ENCODE measurements at places on chromosomes 12 and 14.

GRCh38 chr14:63901434-63902085 is 48.8 kb downstream of the SYNE2 start:
- no peak for DNase-seq

DNA sequence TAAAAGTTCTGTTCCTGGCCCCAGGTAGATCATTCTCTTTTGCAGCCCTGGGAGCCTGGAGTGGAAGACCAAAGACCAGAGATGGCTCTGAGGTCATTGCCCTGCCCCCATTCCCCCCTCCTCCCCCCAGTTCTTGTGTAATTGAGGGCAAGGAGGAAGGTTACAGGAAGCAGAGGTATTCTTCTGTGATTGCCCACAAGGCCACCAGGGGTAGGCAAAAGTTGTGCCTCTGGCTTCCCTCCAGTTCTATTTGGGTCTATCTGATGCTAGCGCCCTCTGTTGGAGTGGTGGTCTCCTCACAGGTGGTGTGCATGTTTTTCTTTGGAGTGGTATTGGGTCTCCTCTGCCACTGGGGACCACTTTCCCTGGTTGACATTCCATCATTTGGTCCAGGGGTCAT is 41.2 kb upstream of the CRY1 start:
- peak; percentile 49 for DNase-seq

DNA sequence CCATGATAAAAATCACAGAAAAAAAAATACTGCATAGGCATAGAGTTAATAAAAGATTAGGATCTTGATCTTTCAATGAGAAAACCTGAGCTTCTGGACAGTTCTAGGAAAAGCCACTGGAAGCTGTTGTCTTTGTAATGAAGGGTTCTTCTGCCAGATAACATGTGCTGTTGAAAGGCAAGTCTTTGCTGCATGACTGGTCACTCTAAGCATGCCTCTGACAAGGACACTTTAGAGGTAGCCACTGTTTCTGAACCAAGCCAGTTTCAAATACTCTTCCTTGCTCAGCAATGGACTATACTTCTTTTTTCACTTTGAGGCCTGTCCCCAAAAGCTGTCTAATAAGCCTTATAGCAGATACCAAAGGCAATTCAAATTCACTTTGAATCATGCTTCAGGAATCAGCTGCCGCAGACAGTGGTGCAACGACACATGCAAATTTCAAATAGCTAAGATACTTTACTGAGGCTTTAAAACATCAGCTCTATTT is 70.2 kb downstream of the BTG1 start:
- DNase-seq, result no peak

DNA sequence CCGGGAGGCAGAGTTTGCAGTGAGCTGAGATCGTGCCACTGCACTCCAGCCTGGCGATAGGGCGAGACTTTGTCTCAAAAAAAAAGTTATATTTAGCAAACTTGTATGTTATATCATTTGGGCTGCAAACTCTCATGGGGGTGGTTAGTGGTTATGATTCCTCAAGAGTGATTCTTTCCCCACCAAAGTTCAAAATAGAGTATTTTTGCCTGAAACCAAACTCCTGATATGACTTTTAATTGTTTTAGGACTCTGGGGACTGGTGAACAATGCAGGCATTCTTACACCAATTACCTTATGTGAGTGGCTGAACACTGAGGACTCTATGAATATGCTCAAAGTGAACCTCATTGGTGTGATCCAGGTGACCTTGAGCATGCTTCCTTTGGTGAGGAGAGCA is 18.6 kb downstream of the HSD17B6 start:
- no peak for DNase-seq

- DNase-seq, result no peak
Observed at GRCh38 chr12:129409281-129409680, 494.5 kb downstream of the TMEM132D start.

GRCh38 chr14:41668356-41668755 is 61.7 kb downstream of the LRFN5 start:
- DNase-seq, result no peak

- no peak for DNase-seq
Observed at GRCh38 chr14:51082349-51082748, 12.6 kb downstream of the TRIM9 start.

DNA sequence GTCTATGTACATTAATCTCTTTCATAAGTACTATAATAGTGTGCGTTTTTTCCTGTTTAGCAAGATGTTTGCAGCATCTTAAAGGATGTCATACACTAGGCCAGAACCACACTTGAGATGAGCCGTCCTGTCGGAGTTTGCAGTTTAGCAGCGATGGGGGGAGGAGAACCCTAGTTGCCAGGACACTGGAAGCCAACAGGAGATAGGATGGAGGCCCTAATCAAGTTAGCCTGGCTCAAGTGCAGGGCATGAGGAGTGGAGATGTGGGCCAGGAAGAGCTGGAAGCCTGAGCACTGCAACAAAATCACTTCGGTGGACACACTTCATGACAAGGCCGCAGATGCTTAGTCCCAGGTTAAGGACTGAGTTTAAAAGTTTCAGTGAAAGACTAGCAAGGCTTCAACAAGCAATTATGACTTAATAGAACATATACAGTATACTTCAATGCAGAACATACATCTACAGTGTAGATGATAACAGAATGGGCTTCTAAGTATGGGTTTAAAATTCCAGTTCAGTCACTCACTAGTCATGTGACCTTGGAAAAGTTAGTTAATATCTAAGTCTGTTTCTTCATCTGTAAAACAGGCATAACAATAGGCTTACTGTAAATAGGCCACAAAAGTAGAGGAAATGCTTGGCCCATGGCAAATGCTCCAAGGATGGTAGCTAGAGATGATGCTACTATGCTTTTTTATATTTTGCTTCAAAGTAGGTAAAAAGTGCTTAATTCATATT is 77.1 kb downstream of the PTPN21 start:
- no peak for DNase-seq

GRCh38 chr14:70919774-70920173 is 12.5 kb downstream of the PCNX1 start:
- no peak for DNase-seq

GRCh38 chr12:55957106-55957859 is 8.6 kb downstream of the PMEL start:
- DNase-seq, result peak; percentile 50

- no peak for DNase-seq
Observed at GRCh38 chr12:104668274-104668718, 211.5 kb downstream of the CHST11 start.

DNA sequence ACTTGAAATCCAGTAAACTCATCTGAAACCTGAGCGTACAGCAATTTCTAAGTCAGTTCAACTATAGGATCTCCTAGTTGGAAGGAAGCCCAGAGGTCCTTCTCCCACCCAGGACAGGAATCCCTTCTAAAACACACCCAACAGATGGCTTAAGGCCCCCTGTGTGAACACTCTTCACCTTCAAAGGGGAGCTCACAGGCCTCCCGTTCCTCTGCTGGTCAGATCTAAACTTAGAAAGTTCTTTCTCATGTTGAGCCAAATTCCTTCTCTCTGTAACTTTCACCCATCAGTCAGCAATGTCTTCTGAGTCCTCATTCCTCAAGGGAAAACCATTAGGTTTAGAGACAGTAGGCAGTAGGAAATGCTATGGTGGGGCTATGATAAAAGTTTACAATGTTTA is 355.2 kb downstream of the PCNX1 start:
- DNase-seq, result peak; percentile 43

DNA sequence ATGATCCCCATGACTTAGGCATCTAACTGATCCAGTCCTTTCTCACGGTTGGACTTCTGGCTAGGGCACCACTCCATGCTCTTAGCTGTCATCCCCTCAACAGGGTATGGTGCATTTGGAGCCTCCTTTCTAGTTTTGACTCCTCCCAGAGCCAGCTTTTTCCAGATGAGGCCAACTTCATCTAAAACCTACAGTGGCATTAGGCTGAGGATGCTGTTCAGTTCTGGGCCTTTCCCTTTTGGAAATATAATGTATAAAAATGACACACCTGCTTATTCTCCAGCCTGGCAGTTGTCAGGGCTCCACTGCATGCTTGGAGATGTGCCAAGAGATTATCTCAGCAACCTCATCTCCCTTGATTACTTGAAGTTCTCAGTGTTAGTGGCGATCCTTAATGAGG is 239.7 kb downstream of the EMP1 start:
- DNase-seq, result no peak

- DNase-seq, result no peak
Observed at GRCh38 chr12:75432924-75433323, 42.0 kb downstream of the GLIPR1L2 start.

GRCh38 chr12:95796982-95797289 is 6.4 kb upstream of the NTN4 start:
- peak; percentile 72 for DNase-seq

- no peak for DNase-seq
Observed at GRCh38 chr14:61691495-61691894, 3.8 kb upstream of the HIF1A start.

GRCh38 chr12:63952995-63953394 is 108.5 kb downstream of the SRGAP1 start:
- DNase-seq, result no peak

DNA sequence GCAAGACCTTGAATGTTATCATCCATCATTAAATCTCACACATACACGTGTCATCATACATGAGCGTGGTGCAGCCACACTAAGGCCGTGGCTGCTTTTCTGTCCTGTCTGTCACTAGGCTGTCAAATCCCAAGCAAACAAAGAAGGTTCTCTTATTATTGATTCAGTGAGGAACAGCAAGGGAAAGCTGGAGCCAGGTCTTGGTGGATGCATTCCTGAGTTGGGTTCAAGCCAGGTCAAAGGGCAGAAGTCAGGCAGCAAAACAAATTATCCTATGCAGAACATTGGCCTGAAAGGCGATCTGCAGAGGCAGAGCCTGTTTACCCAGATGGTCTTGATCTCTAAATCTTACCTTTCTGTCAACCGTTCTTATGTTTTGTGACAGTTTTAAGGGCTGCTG is 252.3 kb downstream of the NEDD1 start:
- no peak for DNase-seq

- no peak for DNase-seq
Observed at GRCh38 chr12:70190262-70191010, 52.8 kb upstream of the CNOT2 start.

DNA sequence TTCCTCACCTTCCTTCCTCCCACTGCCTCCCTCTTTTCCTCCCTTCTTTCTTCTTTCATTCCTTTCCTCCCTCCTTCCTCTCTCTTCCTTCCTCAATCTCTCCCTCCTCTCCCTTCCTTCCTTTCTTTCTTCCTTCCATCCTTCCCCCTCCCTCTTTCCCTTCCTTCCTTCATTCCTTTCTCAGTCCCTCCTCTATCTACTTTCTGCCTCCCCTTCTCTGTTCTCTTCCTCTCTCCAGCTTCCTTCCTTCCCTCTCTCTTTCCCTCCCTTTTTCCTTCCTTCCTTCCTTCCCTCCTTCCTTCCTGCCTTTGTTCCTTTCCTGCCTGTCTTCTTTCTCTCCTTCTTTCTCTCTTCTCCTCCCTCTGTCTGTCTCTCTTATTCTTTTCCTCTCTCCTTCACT is 16.1 kb downstream of the ASCL1 start:
- DNase-seq, result no peak

- no peak for DNase-seq
Observed at GRCh38 chr12:47839214-47839876, 19.6 kb upstream of the HDAC7 start.

DNA sequence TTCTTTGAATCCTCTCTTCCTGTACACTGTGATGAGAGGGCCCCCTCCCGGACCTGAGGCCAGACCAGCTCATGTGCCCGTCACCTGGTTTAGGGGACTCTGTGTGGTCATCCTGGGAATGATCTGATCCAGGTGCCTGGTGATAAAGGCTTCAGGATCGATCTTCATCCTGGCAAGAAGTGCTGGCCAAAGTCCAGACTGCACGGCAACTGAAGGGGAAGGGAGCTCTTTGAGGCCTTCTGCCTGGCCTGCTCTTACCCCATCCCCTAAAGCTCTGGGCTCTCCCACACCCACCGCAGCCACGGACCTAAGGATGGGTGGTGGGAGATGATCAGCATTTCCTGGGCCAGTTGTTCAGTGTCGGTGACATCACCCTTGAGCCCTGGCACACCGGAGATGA is 31.8 kb downstream of the GCN1 start:
- DNase-seq, result no peak

GRCh38 chr14:32682214-32682613 is 256.5 kb upstream of the NPAS3 start:
- DNase-seq, result no peak

- no peak for DNase-seq
Observed at GRCh38 chr12:72511498-72511897, 239.3 kb downstream of the TRHDE start.

DNA sequence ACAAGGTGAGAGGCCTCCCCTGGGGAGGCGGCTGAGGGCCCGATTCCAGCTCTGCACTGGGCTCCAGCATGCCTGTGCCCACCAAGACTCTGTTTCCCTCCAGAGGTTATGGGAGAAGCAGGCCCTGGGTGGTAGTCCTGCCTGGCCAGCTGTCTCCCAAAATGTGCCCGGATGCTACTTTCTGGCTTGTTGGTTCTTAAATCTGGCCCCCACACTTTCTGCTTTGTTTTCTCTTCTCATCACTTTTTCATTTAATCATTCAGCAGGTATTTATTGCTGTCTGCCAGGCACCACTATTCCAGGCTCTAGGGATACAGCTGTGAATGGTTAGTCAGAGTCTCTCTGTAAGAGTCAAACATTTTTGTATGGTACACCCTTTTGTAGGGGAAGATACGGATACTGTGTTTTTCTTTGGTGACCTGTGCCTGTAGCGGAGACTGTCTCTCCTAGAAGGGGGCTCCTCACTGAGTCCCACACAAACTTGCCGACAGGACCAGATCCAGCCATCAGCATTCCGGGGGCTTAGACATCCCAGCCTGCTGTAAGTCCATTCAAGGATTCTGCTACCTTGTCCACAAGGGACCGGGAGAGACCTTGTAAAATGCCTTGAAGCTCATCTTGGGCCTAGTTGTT is 3.8 kb downstream of the DHRS2 start:
- DNase-seq, result no peak

DNA sequence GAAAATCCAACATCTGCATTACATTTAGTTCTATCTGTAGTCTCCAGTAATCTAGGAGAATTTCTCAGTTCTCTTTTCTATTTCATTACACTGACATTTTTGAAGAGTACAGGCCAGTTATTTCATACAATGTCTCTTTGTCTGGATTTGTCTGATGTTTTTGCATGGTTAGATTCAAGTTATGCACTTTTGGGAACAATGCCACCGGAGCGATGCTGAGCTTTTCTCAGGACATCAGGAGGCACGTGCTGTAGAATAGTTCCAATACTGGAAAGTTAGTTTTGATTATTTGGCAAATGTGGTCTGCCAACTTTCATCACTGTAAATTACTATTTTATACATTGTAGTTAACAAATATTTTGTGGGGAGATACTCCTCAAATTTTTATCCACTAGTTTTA is 43.1 kb downstream of the ALDH1L2 start:
- no peak for DNase-seq

DNA sequence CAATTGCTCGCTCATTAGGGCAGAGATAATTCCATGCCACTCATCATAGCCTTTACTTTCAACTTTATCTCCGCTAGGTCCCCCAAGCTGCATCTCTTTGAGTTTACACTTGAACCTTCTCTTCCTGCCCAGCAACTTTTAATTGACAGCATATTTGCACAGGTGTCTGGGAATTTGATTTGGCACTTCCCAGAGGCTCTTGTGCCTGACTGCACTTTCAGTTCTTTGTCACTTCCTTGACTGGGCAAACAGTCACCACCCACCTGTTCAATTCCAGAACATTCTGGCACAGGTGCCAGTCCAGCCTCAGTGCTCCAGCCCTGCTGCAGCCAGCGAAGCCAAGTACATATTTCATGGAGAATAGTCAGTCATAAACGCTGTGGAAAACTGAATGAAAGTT is 110.1 kb upstream of the LRIG3 start:
- peak; percentile 74 for DNase-seq

- DNase-seq, result no peak
Observed at GRCh38 chr12:103640831-103641230, 53.8 kb downstream of the STAB2 start.
